ENCODE measurements at places on chromosomes 6 and 20.
A peak's percentile ranks its signal among the peaks of the same experiment; 100 is the strongest.

- DNase-seq, result no peak
These were observed 69.2 kb upstream of the E2F3 start for GRCh38 chr6:20332441-20333006.

- no peak for DNase-seq
These were observed 645.2 kb downstream of the KIF16B start for GRCh38 chr20:15927893-15928650.

DNA sequence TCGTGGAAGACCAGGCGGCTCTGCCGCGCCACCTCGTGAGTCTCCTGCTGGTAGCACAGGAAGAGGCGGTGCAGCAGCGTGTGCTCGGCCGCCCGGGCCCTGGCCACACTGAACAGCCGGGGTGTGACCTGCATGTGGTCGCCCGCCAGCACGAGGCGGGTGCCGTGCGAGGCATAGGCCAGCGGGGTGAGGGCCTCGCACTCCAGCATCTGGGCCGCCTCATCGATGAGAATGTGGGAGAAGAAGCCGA, 7.0 kb downstream of the HELZ2 start:
- no peak for DNase-seq

GRCh38 chr6:72789145-72789544, 167.3 kb downstream of the KCNQ5 start:
- DNase-seq, result no peak

GRCh38 chr6:70371454-70372105, 41.7 kb upstream of the FAM135A start:
- DNase-seq, result no peak

- DNase-seq, result no peak
These were observed 73.2 kb downstream of the ATRN start for GRCh38 chr20:3543901-3544507.

DNA sequence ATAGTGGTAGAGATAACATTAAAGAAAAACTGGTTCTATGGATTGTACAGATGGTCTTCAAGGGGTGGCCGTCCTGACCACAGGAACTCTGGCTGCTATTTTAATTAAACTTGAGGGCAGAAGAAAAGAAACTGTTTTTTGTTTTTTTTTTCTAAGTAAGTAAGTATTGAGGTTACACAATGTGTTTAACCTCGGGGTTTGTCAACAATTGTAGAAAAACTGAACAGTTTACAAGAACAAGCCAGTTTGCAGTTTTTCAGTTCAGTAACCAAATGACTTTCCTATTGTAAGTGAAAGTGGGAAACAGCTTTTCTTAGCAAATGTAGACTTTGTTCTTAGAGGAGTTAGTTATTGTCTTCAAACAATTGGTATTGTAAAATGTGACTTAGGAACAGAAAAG, 77.0 kb downstream of the PLCB1 start:
- DNase-seq, result no peak

DNA sequence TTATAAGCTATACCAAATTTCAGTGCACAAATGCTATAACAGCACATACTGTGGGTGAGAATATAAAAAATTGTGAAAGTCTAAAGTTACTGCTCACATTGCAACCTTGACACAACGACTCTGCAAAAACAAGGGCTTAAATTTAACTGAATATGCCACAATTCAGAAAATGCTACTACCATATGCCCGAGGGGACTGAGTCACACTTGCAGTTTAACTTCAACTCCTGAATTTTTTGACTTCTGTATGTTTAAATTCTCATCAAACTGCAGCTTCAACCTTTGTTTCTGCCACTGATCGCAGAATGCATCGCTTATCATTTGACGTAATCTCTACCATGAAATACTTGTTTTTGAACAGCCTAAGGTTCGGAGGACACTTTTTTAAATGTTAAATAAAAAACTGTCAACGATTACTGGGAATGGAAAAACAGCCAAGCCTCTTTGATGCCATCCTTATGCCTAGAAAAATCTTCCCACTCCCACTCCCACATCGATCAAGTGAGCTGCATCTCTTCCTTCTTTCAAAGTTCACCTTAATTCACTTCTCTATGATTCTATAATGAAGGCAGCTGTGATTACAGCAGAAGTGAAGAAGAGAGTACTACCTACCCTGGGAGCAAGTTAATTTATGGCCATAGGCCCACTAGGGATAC, 136.5 kb downstream of the ATXN1 start:
- DNase-seq, result no peak

DNA sequence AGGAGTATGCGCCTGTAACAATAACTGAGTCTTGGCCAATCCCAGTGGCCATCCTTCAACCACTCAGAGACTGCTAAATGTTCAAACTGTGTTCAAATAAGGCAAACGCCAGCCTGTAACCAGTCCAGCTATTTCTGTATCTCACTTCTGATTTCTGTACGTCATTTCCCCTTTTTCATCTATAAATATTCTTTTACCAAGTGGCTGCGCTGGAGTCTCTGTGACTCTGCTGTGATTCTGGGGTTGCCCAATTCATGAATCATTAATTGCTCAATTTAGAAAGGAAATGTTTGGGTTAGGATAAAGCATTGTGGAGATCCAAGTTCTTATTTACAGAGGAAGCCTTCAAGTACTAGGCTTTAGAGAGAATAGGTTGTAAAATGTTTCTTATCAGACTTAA, 89.8 kb upstream of the UST start:
- DNase-seq, result no peak

- no peak for DNase-seq
These were observed 668.9 kb downstream of the TFAP2A start for GRCh38 chr6:9745966-9746365.

- no peak for DNase-seq
These were observed 45.1 kb downstream of the JPH2 start for GRCh38 chr20:44141873-44142272.

DNA sequence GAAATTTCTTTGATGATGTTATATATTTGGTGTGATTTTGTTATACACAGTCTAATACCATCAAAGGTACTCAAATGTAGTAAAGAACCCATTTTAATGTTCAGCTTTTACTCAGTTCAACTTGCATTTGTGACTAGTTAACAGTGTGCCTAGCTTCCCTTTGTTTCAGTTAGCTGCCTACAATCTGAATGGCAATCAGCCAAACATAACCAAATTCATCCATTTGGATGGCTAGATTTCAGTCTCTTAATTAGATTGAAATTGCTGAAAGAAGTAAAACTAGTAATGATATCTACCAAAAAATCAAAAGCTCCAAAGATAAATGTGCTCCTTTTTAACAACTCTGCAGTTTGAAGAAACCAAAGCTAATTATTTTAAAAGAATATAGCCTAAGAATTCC, 6.9 kb downstream of the EPHA7 start:
- no peak for DNase-seq

- no peak for DNase-seq
These were observed 2.1 kb downstream of the KHDRBS2 start for GRCh38 chr6:62283796-62284411.

DNA sequence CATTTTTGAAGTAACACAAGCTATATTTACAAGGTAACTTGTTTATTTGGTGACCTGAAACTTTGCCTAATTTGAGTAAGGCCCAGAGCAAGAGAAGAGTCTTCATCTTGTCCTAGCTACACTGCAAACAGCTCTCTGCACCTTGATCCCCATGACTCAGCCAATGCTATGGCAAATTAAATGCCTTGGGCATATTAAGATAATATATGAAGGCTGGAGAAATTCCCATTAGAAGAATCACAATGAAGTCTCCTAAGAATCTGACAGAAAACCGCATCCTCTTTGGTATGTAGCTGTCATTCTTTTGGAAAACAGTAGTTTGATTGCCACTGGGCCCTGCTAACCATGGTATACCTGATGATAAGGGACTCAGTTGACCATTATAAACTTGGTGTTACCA, 204.5 kb downstream of the UBE3D start:
- DNase-seq, result no peak

DNA sequence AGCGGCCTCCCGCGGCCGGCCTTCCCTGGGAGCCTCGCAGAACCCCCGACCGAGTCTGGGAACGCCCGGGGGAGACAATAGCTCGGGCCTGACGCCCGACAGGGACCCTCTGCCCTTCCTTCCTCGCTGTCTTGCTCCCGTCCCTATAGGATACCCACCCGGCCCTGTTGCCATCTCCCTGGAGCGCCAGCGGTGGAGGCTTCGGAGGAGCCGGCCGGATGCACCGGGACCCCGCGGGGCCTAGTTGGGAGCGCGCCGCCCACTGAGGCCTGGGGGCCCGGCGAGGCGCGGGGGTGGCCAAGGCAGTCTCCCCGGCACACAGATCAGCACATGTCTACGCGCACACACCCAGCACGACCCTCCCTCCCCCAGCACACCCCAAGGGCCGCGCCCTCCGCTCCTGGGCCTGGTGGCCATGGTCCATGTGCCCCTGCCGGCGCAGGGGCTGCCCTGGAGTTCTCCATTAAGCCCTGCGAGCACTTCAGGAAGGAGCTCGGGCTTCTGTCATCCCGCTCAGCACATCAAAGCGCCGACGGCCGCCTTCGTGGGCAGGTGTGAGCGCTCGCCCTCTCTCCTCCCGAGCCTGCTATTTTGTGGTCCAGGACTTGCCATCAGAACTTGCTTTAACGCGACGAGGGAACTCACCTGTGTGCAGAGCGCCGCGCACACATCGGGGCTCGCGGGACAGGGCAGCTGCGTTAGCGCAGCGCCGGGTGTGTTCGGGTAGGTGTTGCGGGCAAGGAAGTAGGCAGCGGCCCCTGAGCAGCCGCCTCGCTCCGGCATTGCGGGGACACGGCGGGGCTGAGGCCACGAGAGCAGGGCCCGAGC, 3.7 kb downstream of the FOXF2 start:
- no peak for DNase-seq

DNA sequence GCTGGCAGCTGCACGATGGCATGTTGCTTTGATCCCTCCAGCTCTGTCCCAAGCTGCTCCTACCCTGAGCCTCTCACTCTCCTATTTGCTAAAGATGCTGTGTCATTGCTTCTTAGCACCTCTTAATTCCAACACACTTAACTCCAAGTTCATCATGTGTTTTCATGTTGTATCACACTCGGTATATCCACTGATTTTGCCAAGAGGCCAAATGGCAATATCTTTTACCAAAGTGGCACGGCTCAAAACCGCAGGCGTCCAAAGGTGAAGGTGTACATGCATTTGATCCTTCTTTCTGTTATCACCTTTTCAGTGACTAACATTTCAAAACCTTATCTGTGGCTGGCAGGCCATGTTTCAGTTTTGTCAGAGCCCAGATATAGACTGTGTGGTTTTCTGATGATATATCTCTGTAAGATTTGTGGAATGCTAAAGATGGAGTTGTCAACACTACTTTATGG, 217.0 kb downstream of the TBX18 start:
- DNase-seq, result no peak

GRCh38 chr20:50246367-50247195, 56.0 kb downstream of the CEBPB start:
- DNase-seq, result no peak

DNA sequence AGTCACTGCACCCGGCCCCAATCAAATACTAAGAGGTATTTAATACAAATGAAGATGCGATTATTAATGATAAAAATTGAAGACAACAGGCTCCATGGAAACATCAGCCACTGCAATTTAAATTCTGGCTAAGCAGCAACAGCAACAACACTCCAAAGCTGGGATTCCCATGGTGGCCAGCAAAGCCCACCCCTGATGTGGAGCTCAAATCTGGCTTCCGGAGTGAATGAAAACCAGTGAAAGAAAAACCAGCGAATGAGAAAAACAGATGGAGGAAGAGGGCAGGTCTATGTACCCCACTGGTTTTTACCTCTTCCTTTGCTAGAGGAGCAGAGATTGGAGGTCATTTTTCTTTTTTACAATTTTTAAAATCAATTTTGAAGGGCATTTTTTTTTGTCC, 135.9 kb upstream of the PDE10A start:
- DNase-seq, result no peak

DNA sequence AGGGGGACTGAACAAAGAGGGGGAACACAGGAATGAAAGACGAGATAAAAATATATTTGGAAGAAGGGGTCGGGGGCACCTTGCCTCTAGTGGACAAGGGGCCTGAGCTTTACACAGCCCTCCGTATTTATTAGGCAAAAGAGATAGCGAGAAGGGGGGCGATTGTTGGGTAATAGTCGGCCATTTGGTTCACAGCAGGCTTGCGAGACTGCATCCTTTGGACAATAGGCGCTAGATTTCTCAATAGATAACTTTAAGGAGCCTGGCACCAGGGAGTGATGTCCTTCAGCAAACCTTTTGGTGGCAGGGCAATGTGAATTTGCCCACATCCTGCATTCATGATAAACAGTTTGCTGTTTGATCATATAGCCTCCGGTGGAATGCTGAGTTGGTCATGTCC, 3.0 kb upstream of the NANP start:
- no peak for DNase-seq

- DNase-seq, result no peak
These were observed 4.5 kb upstream of the TNFAIP3 start for GRCh38 chr6:137862419-137863090.

- DNase-seq, result no peak
These were observed 615.0 kb downstream of the HDGFL1 start for GRCh38 chr6:23184351-23184750.

- DNase-seq, result no peak
These were observed 192.9 kb downstream of the SYNDIG1 start for GRCh38 chr20:24662322-24662721.

GRCh38 chr20:45413479-45413878, 2.5 kb upstream of the PIGT start:
- no peak for DNase-seq

DNA sequence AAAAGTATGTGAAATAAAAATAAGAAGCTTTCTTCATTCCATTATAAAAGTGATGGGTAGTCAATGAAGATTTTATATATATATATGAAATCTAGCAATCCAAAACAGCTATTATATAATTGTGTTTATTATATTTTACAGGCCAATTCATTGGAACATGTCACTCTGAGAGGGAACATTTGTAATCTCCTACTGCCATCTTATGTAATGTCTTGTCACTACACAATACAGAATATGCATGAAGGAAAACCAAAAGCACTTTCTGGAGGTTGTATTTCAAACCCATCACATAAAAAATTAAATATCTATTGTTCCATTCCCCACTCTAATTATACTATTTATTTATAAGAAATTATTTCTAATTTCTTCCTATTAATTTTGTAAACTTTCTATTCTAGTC, 31.5 kb upstream of the IRAK1BP1 start:
- DNase-seq, result no peak

DNA sequence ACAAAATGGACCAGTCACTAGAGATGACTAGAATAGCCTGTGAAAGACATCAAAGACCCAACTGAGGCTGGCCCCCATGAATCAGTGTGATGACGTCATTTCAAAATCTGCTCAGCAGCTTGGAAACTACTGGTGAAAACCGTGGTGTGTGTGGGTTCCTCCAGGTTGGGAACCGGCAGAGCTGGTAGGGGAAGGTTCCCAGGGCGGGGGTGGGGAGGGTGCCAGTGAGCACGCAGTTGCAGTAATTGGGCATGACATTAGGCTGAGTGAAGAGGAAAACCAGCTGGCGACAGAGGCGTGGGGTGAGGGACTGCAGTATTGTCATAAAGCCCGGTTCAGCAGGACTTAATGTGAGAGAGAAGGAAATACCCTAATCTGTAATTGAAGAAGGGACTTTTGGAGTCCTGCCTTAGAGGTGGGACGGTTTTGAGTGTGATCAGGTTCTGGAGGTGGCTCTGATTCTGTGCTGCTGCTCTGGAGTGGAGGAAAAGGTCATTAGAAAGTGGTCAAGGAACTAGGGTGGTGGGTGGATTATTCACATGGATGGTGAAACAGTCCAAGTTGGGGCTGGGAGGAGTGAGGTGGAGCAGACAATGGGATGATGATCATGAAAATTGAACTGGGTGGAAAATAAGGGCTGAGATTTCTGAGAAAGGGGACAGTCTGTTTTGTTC, 52.0 kb upstream of the MTHFD1L start:
- DNase-seq, result peak; percentile 71

- DNase-seq, result no peak
These were observed 75.1 kb upstream of the PTPRK start for GRCh38 chr6:128595544-128595943.

All from stimulated activated CD8-positive, alpha-beta memory T cell treated with anti-CD3 and anti-CD28 coated beads, Interleukin-4, amount 100 ng/mL, for 48 hours (primary cell).